ENCODE measurements at places on chromosomes 16 and 17.

GRCh38 chr17:80116276-80116920, 15.0 kb downstream of the GAA start:
- no peak for DNase-seq

- DNase-seq = no peak
These were observed 5.7 kb downstream of the NKD1 start for GRCh38 chr16:50553731-50554360.

- no peak for DNase-seq
These were observed 41.1 kb upstream of the ERN1 start for GRCh38 chr17:64171041-64171440.

DNA sequence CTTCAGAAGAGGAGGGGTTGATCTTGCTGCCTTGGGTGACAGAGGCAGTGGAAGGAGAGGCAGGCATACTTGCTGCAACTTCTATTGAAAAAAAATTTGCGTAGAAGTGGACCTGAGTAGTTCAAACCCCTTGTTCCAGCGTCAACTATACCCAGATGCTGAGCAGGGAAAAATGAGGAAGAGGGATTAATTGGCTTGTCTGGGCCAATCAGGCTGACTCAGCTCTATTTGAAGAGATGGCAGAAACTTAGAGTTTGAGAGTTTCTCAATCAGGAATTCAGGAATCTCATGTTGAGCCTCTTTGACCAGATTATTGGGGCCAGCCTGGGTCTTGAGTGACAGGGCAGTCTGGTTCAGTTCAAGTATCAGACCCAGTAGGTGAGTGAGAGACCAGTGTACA, 17.6 kb downstream of the CASC3 start:
- no peak for DNase-seq
